ENCODE measurements at places on chromosomes 2 and 18.

- DNase-seq = no peak
Observed at GRCh38 chr2:37168217-37168981, 11.6 kb upstream of the EIF2AK2 start.

DNA sequence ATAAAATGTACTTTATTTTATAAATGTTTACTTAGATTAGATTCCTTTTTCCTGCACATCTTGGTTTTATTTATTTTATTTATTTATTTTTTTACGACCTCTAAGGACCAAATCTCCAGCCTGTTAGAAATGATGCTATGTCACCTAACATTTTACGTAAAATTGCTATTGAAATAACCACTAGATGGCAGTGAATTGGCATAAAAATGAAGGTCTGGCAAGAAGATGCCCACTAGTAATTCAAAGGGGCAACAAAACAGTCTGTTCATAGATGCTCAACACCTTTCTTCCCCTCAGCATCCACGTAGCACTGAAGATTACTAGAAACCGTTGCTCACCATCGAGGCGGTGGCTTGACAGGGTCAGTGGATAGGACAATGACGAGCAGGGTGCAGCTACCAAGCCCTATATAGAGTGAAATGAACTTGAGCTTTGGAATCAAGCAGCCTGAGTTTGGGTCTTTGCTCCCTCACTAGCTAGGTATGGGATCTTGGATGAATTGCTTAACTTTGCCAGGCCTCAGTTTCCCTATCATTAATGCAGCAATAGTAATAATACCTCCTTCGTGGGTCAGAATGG, 128.7 kb upstream of the L3MBTL4 start:
- DNase-seq = no peak

GRCh38 chr2:150812664-150813367, 325.3 kb upstream of the RND3 start:
- no peak for DNase-seq

- DNase-seq = no peak
Observed at GRCh38 chr18:57995331-57995730, 48.7 kb upstream of the NEDD4L start.

GRCh38 chr18:65822826-65823225, 72.0 kb downstream of the CDH7 start:
- no peak for DNase-seq

- DNase-seq = no peak
Observed at GRCh38 chr2:173357346-173357745, 2.7 kb downstream of the CDCA7 start.

DNA sequence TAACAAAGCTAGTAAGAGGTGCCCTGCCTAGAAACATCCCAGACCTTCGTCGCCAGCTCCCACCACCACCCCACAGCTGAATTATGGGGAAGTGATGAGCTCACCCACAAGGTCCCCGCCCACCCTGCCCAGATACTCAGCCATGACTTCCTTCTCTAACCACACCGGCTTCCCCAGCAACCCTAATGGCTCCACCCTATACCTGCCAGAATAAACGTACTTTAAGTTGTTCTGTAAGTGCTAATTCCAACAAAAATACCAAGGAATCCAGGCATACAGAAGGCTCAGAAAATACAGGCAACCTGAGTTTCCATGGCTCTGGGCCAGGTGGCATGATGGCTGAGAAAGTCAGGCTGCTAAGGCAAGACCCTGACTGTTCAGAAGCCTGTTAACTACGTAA, 39.1 kb downstream of the TMEM163 start:
- no peak for DNase-seq

DNA sequence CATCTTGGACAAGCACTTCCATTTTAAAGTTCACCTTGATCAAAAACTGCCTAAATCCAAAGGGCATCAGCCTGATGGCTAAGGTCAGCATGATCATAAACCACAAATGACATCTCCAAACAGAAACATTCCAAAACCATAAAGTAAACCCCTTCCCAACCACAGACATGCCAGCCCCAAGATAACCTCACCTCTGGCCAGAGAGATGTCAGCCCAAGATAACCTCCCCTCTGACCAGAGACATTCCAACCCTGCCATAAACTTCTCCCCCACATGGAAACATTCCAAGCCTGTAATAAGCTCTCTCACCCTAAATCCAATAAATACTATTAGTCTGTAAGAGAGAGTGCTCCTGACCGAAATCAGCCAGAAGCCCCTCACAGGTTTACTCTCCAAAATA, 18.6 kb upstream of the MARCO start:
- DNase-seq = no peak

DNA sequence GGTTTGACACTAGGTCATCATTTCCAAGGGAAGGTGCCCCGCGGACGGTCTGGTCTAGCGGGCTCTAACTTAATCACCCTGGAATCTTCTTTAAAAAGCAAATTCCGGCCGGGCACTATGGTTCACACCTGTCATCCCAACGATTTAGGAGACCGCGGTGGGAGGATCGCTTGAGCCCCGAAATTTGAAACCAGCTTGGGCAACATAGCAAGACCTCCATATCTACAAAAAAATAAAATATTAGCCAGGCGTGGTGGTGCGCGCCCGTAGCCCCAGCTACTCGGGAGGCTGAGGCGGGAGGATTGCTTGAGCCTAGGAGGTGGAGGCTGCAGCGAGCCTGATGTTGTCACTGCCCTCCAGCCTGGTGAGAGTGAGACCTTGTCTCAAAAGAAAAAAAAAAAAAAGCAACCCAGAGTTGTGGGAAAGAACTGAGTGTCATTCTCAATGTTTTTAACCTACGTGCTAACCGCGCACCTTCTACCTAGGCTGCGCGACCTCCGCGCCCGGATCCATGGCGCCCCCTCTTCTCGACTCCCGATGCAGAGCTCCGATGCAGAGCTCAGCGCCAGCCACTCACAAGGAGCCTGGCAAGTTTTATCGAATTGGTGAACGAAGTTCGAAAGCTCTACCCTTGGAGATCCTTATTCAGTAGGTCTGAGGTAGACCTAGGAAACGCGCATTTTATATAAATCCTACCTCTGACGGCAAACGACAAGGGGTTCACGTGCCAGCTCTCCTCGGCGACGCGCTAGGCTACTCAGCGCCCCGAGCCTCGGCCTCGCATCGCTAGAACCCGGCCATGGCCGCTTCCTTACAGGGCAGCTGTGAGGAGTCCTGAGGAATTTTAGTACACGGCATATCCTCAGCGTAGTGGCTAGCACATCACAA, 888 bp upstream of the TWSG1 start:
- DNase-seq = no peak

DNA sequence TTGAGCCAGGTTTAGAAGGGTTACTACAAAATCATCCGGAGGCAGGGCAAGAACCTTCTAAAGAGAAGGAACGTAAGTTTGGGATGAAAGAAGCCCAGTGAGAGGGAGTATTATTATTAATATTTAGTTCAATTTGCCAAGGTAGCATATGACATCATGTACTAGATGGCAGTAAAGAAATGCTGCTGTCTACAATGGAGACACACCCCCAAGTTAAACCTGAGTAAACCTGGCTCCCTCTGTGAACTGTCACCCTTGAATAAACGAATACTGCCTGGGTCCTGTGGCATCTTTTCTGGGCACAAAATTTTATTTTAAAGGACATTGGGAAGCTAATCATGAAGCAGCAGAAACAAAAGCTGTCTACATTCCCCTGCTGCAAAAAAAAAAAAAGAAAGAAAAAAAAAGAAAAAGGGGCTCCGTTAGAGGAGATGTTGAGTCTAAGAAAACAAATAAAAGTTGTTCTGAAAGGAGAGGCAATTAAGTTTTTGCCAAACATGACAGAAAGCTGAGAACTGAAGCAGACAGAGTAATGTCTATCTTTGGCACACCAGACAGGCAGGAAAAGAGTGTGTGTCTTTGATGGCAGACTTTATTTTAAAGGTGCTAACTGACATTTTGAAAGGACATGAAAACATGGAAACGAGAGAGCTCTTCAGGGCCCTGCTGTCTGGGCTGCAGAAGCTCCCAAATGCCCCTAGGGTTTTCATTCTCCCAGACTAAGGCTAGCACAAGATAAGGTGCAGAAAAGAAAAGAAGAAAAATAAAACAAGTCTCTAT, 557.7 kb upstream of the CHAC2 start:
- DNase-seq = no peak

- no peak for DNase-seq
Observed at GRCh38 chr2:189821953-189822748, 37.9 kb downstream of the PMS1 start.

DNA sequence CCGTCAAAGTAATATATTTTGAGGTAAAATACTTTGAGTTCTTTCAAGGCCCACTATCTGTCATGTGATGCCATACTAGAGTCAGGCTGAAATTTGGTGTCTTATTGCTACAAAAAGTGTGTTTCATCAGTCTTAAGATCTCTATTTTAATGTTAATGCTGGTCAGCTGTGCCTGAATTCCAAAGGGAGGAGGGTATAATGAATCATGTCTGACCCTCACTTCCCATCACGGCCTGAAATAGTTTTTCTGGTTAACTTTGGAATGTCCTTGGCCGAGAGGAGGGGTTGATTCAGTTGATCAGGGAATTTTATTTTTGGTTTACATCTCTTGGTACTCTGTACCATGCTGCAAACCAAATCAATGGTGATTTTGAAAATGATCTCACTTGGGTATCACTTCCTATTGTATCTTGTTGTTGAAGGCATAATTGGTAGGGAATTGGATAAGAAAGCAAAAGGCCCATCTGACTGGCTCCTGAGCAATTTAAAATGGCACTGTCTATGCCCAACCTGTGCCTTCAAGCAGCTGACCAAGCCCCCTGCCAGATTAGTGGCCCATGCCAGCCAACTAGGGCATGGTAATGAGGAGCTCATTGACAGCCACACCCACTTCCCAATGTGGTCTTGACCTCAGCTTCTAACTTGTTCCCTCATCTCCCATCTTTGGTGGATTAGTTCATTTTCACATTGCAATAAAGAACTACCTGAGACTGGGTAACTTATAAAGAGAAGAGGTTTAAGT, 6.1 kb upstream of the SLC35F5 start:
- DNase-seq = no peak

DNA sequence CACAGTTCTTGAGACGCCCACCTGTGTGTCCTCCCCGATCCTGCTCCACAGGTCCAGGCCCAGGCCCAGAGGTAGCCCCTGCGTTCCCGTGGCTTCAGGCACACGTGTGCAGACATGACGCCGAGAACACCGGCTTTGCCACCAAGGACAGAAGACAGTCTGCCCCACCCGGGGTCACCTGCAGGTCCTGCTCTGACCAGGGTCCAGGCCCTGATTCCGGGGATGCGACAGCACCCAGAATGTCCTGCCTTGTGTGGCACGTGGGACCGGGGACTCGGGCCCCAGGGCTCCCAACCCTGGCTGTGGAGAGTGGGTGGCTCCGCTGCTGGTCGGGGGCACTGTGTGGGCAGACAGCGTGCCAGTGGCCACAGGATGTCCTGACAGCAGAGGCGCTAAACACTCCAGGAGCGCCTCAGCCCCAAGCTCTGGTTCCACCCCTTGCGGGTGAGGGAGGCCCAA, 36.9 kb downstream of the ADI1 start:
- no peak for DNase-seq

- no peak for DNase-seq
Observed at GRCh38 chr2:161839926-161840325, 215.7 kb downstream of the SLC4A10 start.

GRCh38 chr2:188391354-188391753, 99.7 kb downstream of the GULP1 start:
- no peak for DNase-seq

GRCh38 chr2:1744151-1744445, 217 bp downstream of the PXDN start:
- DNase-seq = no peak

GRCh38 chr2:206004004-206004693, 81.8 kb downstream of the INO80D start:
- no peak for DNase-seq

- no peak for DNase-seq
Observed at GRCh38 chr2:10594481-10594880, 95.3 kb downstream of the NOL10 start.

DNA sequence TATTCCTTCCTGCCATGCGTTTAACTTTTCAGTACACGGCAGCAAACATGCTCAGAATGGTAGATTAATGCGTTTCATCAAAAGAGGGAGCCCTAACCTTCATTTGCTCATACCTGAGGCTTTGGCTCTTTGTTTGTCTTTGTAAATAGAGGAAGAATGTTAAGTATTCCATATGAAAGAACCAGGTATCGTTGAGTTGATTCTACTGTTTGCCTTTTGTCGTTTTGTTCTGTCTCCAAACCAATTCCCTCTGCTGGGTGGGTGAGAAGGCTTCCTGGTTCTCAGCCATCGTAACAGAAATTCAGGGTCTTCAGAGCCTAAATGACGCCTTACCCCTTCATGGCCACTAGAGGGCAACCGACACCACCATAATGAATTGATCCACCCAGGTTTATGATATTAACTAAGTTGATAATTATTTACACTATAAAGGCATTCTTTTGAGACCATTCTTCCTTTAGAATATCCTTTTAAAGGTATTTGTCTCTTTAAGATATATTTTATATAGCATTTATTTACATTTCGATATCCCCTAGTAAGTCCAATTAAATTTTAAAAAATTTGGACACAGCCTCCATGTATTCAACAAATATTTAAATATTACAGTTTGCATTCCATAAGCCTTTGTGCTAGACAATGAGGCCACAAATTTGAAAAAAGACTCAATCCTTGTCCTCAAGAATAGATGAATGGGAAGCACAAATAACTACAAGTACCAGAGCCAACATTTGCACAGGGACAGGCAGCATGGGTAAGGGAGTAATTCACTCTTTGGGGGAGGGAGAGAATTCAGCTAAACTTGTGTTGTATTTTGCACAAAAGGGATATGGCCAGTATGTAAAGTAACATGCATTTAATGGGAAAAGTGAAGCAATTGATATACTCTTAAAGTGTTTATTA, 48.1 kb downstream of the TIMM21 start:
- peak; percentile 17 for DNase-seq

DNA sequence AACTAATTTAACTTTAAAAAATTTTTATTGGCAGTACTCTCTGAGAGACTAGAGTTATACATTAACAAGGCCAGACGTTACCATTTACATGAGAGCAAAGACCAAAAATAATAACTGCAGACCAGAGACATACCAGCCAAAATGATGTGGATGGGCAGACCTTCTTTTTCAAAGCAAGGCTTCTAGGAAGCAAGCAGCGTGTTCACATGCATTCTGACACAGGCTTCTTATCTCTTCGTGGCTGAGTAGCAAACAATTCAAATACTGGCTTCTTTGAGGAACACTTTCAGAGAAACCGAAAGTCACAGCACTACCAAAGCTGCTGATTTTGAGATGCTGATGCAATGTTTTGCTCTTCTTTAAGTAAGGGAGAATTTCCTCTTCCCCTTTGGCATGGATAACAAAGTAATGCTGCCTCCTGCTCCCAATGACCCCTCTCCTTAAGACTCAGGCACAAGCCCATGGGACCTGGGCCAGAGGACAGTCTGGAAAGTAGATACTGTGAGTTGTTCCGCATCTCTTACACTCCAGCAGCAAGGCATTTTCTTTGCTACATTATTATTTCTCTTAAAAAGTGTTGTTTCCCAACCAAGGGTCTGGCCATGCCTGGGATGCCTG, 181.9 kb downstream of the MREG start:
- DNase-seq = no peak

Measured in NCI-H510A (cell line).